ENCODE measurements at places on chromosomes 2 and 18.

DNA sequence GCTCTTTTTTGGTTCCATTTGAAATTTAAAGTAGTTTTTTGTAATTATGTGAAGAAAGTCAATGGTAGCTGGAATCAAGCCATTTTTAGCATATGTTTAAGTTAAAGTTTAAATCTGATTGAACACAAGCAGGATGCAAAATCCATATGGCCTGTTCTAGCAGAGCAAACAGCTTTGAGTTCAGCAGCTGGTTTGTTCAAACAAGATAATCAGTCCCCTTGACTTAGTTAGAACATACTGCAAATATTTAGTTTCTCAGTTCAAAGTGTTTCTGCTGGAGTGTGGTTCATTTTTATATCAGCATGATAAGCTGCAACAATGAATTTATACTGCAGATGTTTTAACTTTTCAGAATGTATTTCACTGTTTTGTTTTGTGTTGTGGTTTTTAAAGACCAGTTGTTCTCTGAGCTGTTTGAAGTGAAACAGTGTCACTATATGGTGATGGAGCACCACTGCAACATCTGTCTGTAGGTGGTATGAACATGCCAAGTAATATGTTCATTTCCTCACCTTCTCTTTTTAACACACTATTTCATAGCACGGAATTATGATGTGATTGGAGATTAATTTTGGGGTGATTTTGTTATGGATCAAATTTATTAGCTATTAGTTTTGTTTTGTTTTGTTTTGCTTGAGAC, 125.3 kb downstream of the COL4A4 start:
- DNase-seq: no peak

DNA sequence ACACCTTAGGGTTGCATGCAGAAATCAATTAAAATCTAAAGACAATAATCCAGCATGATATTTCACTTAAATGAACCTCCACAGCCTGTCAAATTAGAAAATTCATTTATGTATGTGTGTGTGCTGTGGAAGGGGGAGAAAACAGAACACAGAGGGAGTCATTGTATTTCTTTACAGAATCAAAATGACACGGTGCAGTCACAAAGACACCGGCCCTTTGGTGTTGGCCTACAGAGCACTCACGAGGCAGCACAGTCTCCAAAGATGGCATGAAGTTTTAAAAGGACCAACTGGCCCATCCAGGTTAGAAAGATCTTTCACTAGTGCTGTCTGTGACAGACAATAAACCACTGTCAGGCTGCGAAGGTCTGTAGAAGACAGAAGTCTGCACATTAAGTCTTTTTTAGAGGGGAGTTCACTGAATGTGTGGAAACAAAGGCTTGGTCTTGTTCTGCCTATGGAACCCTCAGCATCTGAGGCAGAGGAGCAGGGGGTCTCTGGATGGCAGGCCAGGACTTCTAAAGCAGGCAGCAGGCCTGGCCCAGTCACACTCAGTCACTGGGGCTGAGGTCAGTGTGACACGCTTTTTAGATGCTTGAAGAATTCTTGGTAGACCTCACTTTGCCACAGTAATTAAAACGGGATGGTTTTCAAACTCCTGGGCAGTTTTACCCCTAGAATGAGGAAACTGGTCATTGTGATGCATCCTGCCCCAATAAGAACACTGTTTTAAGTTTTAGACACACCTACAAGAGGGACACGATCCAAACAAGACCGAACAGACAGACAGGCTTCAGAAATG, 184.9 kb downstream of the AFF3 start:
- DNase-seq: no peak

DNA sequence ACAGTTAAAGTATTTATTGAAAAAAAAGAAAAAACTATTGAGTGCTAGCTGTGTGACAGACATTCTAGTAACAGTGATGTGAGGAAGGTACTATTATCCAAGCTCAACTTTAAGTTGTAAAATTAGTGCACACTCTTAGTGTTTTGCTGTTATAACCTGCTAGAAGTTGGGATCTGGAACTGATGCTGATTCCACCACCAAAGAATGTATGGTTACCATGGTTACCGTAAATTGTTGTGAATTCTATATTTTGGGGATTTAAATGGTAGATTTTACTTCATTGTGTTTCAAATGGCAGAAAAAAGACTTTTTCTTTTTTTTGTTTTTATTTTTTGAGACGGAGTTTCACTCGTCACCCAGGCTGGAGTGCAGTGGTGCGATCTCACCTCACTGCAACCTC, 5.3 kb downstream of the AGFG1 start:
- DNase-seq: no peak

DNA sequence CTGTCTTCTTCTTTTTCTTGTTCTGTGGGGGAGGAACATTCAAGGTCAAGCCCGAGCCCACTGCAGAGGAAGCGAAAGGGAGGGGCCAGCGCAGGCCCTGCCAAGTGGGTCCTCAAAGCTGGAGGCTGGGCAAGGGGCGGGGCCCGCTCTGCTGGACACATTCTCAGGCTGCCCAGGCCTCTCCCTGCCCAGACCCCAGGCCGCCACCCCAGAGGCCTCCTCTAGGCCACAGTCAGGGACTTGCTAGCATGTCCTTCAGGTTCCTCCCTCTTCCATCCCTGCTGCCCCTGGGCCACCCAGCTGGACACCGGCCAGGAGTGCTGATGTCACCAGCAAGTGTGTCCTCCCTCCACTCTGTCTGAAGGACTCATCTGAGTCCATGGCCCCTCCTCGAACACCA, 44.1 kb downstream of the KIF1A start:
- DNase-seq: no peak

DNA sequence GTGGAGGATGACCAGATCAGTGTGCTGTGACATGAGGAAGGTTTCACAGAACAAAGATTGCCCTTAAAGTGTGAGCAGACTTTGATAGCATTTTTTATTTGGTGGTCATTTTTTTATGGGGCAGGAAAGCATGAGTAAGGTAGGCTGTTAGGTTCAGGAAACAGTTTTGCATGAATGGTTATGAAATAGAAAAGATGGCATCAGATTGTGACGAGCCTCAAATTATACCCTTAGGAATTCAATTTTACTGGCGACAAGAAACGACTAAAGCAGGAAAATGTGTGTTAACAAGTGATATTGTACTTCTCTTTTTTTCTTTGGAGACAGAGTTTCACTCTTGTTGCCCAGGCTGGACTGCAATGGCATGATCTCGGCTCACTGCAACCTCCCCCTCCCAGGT, 44.7 kb downstream of the PIK3C3 start:
- DNase-seq: no peak

DNA sequence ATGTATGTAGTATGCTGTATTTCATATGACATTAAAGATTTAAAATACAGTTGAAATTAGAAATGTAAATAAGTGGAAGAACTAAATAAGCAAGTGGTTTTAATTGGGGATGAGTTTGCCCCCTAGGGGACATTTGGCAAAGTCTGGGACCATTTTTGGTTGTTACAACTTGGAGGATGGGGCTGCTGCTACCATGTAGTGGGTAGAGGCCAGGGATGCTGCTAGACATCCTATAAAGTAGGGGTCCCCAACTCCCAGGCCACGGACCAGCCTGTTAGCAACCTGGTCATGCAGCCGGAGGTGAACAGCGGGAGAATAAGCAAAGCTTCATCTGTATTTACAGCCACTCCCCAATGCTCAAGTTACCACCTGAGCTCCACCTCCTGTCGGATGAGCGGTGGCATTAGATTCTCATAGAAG, 27.9 kb upstream of the ASNSD1 start:
- no peak for DNase-seq

DNA sequence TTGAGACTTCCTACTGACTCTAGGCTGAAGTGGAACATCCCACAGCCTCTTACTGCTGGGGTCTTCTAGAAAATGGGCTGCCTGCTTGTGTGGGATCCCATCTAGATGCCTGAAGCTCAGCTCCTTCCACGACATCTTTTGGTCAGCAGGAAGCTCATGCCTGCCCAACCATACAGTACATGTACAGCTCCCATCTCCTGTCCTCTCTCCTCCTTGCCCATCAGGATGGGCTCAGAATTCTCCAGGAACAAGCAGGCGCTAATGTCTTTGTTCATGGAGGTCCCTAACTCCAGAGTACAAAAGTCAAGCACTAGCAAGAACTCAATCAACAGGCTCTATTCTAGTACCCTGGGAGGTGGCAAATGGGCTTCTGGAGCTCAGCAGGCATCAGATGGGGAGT, 31.7 kb upstream of the GPR17 start:
- DNase-seq: no peak

DNA sequence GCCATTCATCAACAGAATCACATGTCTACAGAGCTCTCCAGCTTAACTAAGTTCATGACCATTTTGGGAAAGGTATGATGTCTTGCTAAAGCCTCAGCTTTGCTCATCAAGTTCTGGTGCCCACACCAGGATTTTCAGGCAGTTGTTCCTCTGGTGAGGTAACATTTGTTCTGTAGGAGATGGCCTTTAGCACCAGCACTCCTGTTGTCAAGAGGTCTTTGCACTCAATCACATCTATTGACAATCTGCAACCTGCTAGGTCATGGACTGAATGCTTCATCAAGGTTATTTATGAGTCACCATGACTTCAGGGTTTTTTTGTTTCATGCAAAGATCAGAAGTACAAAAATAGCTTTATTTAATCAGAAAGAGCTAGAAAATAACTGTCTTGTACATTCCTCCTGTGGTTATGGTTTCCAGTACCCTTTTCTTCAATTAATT, 36.6 kb upstream of the VIT start:
- no peak for DNase-seq

- no peak for DNase-seq
Measured at GRCh38 chr2:203759690-203760365, 53.4 kb downstream of the CD28 start.

DNA sequence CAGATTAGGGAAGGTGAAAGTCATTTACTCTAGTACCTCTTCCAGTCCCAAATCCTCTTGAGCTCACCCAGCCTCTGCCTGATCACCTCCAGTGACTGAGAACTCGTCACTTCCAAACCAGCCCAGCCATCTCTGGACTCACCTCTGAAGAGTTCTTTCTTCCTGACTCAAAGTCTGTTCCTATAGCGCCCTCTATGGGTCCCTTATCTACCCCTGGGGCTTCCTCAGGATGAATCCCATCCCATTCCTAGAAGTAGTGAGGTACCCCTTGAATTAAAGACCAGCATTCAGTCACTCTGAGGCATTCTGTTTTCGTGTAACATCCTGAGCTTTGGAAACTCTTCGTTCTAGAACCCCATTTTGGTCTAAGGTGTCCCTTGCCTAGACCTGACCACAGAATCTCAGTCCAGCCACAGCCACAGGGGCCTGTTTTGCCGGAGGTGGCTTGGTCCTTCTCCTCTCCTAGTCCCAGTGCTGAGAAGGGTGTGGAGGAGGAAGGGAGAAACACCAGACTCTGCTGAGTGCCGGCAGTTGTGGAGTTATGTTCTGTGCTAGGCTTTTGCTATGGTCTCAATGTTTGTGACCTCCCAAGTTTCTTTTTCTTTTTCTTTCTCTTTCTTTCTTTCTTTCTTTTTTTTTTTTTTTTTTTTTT, 32.7 kb downstream of the SIX3 start:
- DNase-seq: no peak

- no peak for DNase-seq
Measured at GRCh38 chr2:158743879-158744278, 51.2 kb upstream of the DAPL1 start.

- DNase-seq: no peak
Measured at GRCh38 chr18:37403100-37403781, 162.4 kb downstream of the CELF4 start.

DNA sequence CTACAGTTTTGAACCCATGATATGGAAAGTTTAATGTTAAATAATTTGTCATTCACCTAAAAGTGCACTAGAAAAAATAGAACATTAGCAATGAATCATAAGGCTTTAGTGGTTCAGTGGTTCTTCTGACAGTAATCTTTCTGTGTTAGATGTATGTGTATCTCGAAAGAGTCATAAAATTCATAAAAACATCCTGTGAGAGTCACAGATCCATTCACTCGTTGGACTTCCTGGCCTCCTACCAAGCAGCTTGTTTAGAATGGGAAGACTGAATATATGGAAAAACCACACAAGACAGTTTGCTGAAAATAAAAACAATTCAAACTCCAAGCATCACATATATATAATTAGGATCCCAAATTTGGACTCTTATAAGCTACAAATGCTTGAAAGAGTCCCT, 34.8 kb downstream of the ADNP2 start:
- DNase-seq: no peak

DNA sequence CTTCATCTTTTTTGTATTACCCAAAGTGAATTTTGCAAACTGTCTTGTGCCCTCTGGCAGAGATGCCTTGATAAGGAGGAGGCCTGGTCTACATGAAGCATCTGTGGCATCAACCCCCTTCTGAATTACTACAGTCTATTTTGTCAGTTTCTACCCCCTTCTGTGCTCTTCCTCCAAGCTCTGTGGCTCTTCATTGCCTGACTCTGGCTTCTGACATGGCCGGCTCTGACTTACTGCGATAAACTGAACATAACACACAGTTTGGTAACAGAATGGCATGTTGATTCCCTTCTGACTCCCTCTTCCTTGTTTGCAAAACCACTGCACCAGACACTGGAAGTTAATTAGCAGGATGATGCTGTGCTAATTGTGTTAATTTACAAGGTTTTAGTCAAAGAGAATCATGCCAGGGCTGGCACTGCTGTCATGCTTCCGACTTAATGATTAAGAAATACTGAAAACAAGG, 122.5 kb downstream of the FIGN start:
- DNase-seq: no peak

- DNase-seq: no peak
Measured at GRCh38 chr2:105820691-105821090, 76.0 kb downstream of the NCK2 start.

- DNase-seq: no peak
Measured at GRCh38 chr2:161245261-161245553, 63.0 kb upstream of the PSMD14 start.

DNA sequence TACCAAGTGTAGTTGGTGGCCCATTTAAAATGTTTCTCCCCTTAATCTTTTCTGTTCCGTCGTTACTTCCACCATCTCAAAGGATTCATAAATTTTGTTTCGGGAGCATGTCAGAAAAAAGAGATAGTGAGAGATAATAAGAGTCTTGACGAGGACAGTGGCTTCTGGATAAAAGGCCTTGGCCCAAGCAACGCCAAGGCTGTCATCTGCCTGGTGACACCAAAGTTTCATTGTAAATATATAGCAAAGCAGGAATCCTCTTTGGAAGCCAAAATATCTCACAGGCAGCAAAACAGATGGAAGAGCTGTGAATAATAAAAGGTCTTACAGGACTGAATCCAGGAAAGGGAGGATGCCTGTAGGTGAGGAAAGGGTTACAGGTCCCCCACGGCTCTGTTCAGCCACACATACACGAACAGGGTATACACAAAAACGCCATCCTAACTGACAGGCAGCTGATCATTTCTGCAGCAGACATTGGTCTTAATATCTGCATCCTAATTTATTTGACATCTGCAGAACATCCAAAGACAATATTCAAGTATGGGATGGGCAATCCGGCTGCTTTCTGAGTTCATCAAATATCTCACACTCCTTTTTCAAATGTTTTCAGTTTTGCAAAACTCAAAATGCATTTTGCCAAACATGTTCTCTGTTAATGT, 382.8 kb downstream of the OSR1 start:
- DNase-seq: no peak

- no peak for DNase-seq
Measured at GRCh38 chr2:163171786-163172530, 333.4 kb upstream of the KCNH7 start.

GRCh38 chr2:70304498-70304897, 2.6 kb upstream of the FAM136A start:
- DNase-seq: no peak

GRCh38 chr18:58110398-58110797, 66.4 kb downstream of the NEDD4L start:
- DNase-seq: no peak

All from stimulated activated CD8-positive, alpha-beta memory T cell treated with anti-CD3 and anti-CD28 coated beads, Interleukin-4, amount 100 ng/mL, for 1 hour (primary cell).